ENCODE measurements at places on chromosomes 2 and 18.

DNA sequence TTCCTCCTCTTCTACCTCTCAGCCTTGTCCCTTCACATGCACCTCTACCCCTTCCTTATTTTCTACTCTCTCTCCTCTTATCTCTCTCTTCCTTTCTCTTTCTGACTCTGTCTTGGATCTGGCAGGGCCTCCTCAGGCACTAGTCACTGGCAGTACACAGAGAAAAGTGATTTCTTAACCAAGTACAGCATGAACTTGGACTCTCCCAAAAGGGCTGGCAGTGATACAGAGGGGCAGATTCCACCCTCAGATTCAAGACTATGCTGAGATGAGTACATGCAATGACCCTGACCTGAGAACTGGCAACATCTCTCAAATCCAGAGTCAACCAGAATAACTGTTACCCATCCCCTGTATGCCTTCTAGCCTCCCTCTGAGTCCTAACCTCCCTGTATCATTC, 4.3 kb downstream of the AOX1 start:
- no peak for DNase-seq

DNA sequence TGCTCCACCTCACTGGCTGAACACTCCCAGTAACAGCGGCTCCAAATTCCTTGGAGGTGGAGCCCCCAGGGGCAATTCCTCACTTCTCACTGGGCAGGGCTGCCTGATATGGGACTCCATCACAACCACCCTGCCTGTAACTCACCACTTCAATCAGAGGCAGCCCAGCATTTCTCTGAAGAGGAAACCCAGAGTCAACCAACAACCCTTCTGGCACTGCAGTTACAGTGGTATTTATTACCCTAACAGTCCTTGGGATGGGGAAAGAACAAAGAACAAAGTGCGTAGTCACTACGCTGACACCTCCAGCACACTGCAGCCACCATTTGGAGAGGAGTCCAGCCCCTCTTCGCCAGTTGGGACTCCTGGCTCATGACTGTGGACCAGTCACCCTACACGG, 85.7 kb upstream of the GALNT13 start:
- DNase-seq: no peak

GRCh38 chr2:8602809-8603208, 79.0 kb upstream of the ID2 start:
- DNase-seq: no peak

DNA sequence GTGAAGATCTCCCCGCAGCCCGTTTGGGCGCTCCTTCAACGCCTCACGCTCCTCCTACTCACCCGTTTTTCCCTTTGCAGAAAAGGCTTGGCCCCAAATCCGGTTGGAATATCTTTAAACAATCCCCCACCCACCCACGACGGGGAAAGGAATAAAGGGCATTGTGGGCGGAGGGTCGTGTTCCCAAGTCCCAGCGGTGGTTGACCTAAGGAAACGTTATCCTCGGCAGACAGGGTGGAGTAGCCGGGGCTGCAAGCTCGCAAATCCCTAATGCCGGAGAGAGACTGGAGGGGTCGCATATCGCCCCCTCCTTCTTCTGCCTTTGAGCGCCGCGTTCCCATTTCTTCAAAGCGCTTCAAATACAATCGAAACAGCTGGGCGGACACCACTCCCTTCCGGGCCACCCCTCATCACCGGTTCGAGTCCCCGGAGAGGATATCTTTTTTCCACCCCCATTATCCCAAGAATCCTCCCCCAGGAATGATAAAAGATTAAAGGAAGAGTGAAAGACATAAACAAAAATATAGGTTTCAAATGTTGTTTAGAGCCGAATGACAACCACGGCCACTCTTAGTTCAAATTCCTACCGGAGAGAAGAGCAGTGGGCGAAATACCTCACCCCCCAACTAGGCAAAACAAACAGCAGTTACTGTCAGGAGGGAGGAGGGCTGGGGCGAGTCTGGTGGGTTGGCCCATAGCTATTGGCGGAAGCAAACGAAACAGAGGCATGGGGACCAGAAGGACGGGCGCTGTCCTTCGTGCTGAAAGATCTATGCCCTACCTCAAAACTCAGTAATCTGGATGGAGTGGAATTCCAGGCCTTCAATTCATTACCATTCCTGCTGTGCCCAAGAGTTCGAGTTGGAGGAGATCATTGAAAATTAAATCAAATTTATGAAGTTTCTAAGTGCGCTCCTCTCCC, 2.8 kb upstream of the GAD1 start:
- DNase-seq: no peak

GRCh38 chr18:1559563-1559962, 654.9 kb downstream of the ADCYAP1 start:
- DNase-seq: no peak

DNA sequence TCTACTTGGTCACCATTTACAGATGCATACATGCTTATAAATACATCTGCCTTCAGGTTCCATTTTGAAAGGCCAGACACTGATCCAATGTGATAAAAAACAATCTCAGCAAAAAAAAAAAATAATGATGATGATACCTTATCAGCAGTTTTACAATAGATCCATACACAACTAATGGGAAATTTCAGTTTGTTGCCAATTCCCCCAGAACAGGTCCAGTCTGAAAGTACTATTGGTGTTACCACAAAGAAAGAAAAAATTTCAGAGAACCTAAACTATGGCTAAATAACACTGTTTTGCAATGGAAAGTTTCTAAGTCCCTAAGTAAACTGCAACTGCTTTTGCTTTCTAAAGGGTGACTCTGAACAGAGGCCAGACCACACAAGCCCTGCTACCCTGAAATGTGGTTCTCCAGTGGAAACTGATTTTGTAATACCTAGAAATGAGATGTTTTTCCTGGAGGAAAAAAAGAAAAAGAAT, 54.1 kb downstream of the LPIN2 start:
- DNase-seq: peak; percentile 30

All from GM13977 (cell line).